ENCODE measurements at places on chromosomes 1 and 21.
A peak's percentile ranks its signal among the peaks of the same experiment; 100 is the strongest.

DNA sequence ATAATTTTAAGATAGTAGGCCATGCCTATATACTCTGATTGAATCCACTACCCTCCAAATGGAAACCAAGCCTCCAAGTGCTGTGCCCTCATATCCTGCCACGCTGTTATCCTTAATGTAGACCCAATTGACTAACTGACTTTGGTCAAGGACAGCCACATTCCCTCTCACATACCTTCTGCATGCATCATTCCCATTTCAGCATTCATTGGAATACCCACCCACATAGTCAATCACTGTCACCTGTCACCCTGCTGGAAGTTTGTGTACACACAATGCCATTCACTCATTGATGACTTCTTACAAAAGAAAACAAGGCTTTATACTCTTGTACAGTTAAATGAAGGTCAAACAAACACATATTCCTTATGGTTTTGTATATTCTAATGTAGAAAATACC, 221.1 kb upstream of the PBX1 start:
- DNase-seq: no peak

GRCh38 chr1:211236633-211237320, 22.4 kb upstream of the RCOR3 start:
- no peak for DNase-seq

DNA sequence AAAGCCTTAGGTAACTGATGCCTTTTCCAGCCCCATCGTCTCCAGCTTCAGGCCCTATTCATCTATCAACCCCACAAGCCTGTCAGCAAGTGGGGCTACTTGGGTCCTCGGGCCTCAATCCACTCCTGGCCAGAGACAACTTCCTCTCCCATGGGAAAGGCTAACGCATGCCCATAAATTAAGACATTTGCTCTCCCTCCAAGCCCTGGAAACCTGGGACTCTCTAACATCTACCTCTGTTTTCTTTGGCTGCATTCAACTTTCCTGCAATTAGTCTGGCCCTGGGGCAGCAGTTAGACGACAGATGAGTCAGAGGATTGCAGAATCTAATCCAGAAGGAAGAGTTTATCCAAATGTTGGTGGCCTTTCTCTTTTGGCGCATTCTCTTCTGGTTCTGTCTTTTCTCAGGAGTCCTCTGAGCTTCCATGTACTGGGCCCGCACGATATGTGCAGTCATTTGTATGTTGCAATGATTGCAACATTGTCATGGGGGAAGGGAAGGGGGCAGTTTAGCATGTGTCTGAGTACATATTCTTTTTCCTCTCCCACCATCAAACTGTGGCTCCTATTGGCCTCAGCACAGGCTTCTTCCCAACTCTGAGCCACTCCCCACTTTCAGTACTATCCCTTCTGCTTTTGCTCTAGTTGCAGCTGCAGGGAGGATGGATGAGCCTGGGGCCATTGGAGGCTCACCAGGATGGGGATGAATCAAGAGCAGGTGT, 54.4 kb downstream of the NAV1 start:
- DNase-seq: peak; percentile 99

- no peak for DNase-seq
These were observed 28.2 kb upstream of the EPB41 start for GRCh38 chr1:28885977-28886730.

GRCh38 chr1:204523605-204524215, 7.5 kb downstream of the MDM4 start:
- DNase-seq: no peak

DNA sequence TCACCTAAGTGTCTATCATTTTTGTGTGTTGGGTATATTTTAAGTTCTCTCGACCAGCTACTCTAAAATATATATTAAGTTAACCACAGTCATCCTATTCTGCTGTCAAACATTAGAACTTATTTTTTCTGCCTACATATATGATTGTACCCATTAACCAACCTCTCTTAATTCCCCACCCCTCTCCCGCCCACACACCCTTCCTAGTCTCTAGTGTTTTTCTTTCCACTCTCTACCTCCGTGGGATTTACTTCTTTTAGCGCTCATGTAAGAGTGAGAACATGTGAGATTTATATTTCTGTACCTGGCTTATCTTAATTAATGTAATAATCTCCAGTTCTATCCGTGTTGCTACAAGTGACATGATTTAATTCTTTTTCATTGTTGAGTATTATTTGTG, 26.6 kb downstream of the KCNK2 start:
- DNase-seq: no peak

DNA sequence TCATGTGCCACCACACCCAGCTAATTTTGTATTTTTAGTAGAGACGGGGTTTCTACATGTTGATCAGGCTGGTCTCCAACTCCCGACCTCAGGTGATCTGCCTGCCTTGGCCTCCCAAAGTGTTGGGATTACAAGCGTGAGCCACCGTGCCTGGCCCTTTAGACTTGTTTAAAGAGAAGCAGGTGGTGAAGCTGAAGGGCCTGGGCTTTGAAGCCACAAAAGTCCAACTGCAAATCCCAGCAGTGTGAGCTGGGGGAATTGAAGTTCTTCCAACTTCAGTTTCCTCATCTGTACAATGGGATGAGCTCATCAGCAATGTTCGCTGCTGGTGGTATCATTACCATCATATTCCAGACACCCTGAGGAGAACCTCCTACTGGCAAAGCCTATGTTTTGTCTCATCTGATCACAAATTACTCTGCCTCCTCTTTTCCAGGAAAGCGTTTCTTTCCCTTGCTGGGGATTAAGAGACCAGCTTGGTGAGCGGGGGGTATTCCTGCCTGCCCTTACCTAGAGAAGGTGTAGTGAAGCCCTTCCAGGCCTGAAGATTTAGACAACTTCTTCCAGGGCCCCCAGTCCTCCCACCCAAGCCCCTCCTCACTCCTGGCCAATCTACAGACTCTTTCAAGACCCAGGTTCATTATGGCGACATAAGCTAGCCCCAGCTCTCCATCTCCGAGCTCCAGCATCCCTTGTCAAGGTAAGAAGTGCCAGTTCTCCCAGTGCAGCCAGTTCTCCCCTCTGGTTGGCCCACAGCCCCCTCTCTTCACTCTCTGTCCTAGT, 2.4 kb upstream of the SHISA4 start:
- DNase-seq: no peak

DNA sequence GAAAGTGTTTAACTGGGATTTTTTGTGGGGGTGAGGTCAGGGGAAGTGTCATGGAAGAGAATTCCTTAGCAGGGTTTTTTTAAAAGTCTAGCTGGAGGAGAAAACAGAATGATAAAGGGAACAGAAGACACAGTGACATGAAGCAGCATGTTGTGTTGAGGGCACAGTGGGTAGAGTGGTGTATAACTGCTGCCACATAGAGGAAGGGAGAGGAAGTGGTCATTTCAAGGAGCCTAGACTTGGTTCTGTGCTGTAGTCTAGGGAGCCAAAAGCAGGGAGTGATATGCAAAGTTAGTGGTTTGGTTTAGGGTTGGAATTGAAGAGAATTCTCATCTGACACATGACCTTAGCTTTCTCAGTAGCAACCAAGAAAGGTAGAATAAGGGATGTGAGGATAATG, 10.2 kb downstream of the EEIG2 start:
- no peak for DNase-seq

- no peak for DNase-seq
These were observed 28.2 kb upstream of the FAM131C start for GRCh38 chr1:16101623-16102022.

Data from BJ (cell line).